Renal cortex interstitium (tissue), 15 donors: ENCODE measurements at places on chromosomes 7 and 10. TPM values are rescaled to one million over a fixed set of nuclear protein-coding genes. Genes with fewer than 3 reads are reported as not detected.

PDZD7 gene
- 2.3 TPM for polyA plus RNA-seq

SVOPL gene
- polyA plus RNA-seq: 3.1 TPM

LDB3 gene
- 1.2 TPM for polyA plus RNA-seq

SCIN gene
- 82.1 TPM for polyA plus RNA-seq

NME8 gene
- 0.17 TPM for polyA plus RNA-seq

MACC1 gene
- polyA plus RNA-seq: 21.2 TPM

MYL7 gene
- polyA plus RNA-seq: 0.62 TPM

EGFR gene
- 29.9 TPM for polyA plus RNA-seq

C7orf57 gene
- 0.49 TPM for polyA plus RNA-seq

APBB1IP gene
- 1.4 TPM for polyA plus RNA-seq

H2BK1 gene
- not detected for polyA plus RNA-seq

CFAP58 gene
- polyA plus RNA-seq: 0.51 TPM

C1QL3 gene
- 0.74 TPM for polyA plus RNA-seq

NKX1-2 gene
- polyA plus RNA-seq: not detected
